ENCODE measurements at places on chromosomes 13 and 19.

- no peak for ATAC-seq
Observed at GRCh38 chr19:1452802-1453524, 3.0 kb downstream of the APC2 start.

DNA sequence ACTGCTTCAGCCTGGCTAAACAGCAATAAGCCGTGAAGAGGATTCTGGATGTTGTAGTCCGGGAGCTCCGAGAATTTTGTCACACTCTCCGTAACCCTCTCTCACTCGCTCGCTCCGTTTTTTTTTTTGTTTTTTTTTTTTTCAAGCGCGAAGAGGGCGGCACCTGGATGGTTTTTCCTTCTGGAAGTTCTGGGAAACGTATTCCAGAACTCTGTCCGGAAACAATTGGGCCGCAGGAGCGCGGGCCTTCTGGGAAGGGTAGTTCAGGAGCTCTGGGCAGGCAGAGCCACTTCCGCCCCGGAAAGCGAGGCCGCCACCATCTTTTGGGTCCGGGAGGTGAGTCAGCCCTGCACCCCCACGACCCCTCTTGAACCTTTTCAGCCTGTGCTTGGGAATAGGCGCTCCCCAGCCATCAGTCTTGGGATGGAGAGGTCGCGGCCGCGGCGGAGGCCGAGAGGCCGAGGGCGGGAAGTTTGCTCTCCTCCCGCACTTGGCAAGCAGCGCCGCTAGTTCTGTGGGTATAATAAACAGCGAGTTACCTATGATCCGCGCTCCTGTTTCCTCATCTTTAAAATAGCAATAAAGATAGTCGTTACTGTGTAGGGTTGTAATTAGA is at the start of gene ZNF227:
Gene ZNF227 (plus strand): TSS at position 283 of the 616 bp plus-strand sequence. CDS start 5,261 bp downstream, outside the sequence.
- ATAC-seq: peak; percentile 99

GRCh38 chr13:58633226-58633625 is 1001.7 kb downstream of the PCDH17 start:
- no peak for ATAC-seq

GRCh38 chr13:99392470-99393135 is 85.4 kb upstream of the GPR183 start:
- no peak for ATAC-seq

- ATAC-seq: no peak
Observed at GRCh38 chr13:111383591-111384440, 63.4 kb downstream of the TEX29 start.

- no peak for ATAC-seq
Observed at GRCh38 chr13:113777311-113778260, 18.6 kb downstream of the TMEM255B start.

DNA sequence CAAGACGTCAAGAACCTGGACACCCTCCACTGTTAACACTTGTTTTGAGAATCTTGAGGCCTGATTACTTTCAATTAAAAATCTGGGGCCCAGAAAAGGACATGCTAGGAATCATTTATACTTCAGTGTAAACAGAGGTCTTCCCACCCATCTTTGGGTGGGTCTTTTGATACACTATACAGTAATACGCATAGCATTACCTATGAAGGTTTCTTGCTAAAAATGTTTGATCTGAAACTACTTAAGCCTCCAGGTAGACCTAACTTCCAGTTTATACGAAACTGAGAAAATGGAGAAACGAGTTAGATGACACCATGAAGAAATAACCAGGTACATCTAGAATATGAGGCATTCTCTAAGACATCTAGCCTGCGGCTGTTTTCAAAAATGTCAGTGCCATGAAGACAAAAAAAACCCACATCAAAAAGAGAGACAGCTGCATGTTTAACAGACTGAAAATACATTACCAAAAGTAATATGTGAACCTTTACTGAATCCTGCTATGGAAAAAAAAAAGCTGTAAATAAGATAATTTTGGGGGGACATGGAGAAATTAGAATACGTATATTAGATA is 36.6 kb downstream of the TGDS start:
- no peak for ATAC-seq

GRCh38 chr19:43789029-43789428 is 8.3 kb upstream of the KCNN4 start:
- no peak for ATAC-seq

DNA sequence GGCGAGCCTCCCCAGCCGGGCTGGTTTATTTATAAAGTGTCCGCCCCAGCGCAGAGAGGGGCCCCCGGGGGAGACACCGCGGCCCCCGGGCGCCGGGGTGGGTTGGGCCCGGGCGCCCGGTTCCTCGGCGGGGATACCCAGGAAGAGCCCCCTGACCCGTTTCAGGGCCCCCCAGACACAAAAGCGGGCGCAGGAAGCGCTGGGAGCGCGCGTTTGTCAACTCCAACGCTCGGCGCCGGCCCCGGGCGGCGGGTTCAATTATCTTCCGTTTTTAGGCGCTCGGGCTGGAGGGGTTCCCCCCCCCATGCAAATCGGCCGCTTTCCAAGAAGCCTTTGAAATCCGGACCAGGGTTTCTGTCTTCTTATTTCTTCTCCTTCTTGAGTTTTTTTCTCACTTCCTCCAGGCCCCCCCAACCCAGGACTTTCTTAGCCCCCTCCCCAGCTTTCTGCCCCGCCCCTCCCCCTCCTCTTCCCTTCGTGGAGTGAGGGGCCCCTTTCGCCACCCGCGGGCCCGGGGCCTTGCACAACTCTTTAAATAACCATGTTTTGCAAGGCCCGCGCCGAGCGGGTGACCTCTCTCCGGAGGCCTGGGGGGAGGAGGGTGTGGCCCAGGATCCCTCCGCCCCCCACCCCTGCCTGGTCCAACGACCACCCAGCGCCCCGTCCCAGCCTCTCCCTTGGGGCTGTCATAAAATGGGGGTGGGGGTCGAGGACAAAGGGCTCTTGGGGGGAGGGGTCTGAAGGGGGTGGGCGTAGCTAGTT is 935 bp downstream of the ARID3A start:
- ATAC-seq: peak; percentile 41

- ATAC-seq: no peak
Observed at GRCh38 chr13:113998781-113999617, 25.1 kb upstream of the C13orf46 start.

GRCh38 chr13:35703061-35703460 is 226.6 kb upstream of the MAB21L1 start:
- ATAC-seq: no peak

DNA sequence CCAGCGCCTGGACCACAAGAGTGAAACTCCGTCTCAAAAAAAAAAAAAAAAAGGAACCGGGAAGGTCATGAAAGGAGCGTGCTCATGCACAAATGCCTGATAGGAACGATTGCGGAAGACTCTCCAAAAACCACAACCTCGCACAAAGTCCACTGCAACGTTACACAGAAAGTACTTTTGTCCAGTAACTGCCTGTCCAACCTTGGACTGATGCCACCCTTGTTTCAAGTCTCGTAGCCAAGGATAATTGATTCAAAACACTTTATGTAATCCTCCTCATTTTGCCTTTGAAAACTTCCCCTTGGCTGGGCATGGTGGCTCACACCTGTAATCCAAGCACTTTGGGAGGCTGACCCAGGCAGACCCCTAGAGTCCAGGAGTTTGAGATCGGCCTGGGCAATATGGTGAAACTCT is 13.7 kb downstream of the LGALS7 start:
- ATAC-seq: no peak

DNA sequence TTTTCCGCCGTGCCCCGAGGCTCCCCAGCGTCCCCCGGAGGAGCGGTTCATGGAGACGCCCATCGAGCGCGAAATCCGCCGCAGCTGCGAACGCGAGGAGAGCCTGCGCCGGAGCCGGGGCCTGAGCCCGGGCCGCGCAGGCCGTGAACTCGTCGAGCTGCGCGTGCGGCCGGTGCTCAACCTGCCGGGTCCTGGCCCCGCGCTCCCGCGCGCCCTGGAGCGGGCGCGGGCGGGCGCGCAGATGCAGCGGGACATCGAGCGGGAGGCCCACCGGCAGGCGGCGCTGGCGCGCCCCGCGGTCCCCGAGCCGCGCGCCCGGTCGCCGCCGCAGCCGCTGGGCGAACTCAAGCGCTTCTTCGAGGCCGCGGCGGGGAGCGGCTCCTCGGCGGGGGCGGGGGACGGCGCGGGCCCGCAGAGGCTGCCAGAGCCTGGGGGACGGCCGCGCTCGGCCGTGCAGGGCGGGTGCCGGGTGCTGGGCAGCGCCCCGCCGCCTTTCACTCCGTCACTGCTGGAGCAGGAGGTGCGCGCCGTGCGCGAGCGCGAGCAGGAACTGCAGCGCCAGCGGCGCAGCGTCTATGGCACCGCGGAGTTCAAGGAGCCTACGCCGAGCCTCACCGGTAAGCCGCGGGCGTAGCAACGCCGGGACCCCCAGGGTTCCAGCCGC is 807 bp downstream of the MISP3 start:
- ATAC-seq: peak; percentile 71
